IMR-90 (cell line): ENCODE measurements at places on chromosomes 7 and 10. TPM values are rescaled to one million over a fixed set of nuclear protein-coding genes. Genes with fewer than 3 reads are reported as not detected.

Gene DOCK4
- total RNA-seq: 12.2 and 14.2 TPM in 2 replicates

Gene STX1A
- 9.3 and 10.0 TPM in 2 replicates for total RNA-seq

DNA sequence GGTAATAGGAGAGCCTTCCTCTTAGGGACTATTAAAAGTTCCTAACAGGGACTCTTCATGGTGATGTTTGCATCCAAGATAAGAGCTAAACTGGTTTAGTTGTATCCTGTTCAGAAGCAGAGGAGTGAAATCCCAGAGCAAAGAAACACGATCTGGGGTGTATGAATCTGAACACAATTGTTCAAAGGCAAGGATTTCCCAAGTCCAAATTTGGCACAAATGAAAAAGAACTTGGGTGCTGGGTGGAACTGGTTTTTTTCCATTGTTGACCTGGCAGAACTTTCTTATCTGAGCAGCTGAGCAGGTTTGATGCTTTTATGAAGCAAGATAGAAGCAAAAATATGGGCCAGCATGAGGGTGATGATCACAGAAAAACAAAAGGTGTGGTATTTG, 6.0 kb downstream of the AGFG2 start:
- DNase-seq: peak; percentile 17
- no peak overlapping the region for H3K4me3 ChIP-seq
- H3K27me3 ChIP-seq: no peaks in the 10 kb centered on the region
- peak overlapping the region; percentile 39 for H3K27ac ChIP-seq
- peaks cover 28% of the 10 kb centered on the region for H3K4me1 ChIP-seq

Gene SPDYE6
- not detected in 2 replicates for total RNA-seq

DNA sequence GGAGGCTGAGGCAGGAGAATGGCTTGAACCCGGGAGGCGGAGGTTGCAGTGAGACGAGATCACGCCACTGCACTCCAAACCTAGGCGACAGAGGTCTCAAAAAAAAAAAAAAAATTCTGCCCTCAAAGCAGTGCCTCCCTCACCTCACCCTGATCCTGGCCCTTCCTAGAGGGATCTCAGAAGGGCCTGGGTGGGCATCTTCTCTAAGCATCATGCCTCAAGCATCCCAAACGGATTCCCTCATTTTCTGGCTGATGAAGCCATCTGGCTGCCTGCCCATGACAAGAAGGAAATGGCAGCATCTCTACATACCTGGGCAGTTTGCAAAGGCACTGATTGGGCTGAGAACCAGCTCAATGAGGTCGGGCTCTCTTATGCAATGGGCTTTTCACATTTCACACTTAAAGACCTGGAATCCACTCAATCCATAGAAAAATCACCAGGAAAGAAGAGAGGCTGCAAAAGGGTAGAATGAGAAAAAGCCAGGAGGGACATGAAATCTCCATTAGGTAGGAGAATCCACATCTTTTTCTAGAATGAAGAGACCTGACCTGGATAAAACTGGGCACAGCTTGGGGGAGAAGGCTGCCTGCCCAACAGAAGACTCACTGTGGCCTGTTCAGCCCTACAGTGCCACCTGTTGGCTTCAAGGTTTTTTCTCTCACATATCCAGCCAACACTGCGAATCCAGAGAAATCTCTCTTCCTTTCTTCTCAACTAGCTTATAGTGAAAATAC, 48.1 kb downstream of the PDLIM1 start:
- H3K36me3 ChIP-seq: peaks cover 54% of the 10 kb centered on the region
- H3K4me1 ChIP-seq: peaks cover 21% of the 10 kb centered on the region
- no peak overlapping the region for H3K27ac ChIP-seq
- H3K4me3 ChIP-seq: no peak overlapping the region
- DNase-seq: peak; percentile 63

GRCh38 chr7:84043661-84044191, 150.9 kb downstream of the SEMA3A start:
- H3K27me3 ChIP-seq: no peaks in the 10 kb centered on the region
- peaks cover 6% of the 10 kb centered on the region for H3K4me1 ChIP-seq
- peak overlapping the region; percentile 51; the same call in 1 of the 2 replicates for H3K27ac ChIP-seq
- H3K36me3 ChIP-seq: peaks cover 13% of the 10 kb centered on the region
- H3K4me3 ChIP-seq: no peak overlapping the region

DNA sequence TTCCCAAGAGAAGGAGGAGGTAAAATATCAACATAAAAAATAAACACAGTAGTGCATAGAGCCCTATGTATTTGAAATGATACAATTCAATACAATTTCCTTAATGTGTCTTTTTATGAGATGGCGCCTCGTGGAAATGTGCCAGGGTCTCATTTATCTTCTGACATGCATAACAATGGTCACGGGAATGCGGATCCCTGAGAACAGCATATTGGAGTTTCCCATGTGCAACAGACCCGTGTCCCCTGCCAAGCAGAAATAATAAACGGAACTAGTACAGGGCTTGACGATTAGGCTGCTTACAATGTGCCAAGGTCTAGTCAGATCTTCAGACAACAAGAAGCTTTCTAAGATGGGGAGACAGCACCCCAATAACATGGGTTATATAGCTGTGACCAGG, 217.9 kb downstream of the ARHGAP21 start:
- H3K27me3 ChIP-seq: no peaks in the 10 kb centered on the region
- no peak overlapping the region for H3K4me3 ChIP-seq
- no peak for DNase-seq
- H3K36me3 ChIP-seq: peaks cover 3% of the 10 kb centered on the region; the same call in 1 of the 2 replicates
